ENCODE measurements at places on chromosomes 6 and 20. TPM values are rescaled to one million over a fixed set of nuclear protein-coding genes. Genes with fewer than 3 reads are reported as not detected.

Gene RPS6KA2
- polyA plus RNA-seq: 30.6 TPM

Gene MAS1L
- polyA plus RNA-seq: not detected

GRCh38 chr6:159430323-159430722 is 261.1 kb downstream of the FNDC1 start:
- DNase-seq: no peak

GRCh38 chr6:164085091-164086075 is 670.9 kb downstream of the QKI start:
- DNase-seq: no peak

- no peak for DNase-seq
These were observed 45.5 kb downstream of the EIF2S2 start for GRCh38 chr20:34066476-34067090.

DNA sequence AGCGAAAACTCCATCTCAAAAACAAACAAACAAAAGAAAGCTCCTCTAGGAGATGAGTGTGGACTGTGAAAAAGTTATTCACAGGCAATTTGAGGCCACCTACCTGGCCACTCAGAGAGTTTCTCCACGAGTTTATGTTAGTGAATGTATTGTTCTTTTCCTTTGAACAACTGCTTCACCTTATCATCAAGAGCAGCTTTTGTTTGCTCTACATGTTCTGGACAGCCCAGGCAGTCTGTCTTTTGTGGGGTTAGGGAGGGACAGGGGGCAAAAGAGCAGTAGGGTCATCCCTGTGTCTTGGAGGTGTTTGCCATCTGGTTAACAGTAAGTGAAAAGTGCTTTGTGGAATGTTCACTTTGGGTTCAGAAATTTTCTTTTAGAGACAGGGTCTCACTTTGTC is 8.0 kb downstream of the CASS4 start:
- DNase-seq: no peak

- no peak for DNase-seq
These were observed 611.0 kb upstream of the FLRT3 start for GRCh38 chr20:14948416-14948815.

DNA sequence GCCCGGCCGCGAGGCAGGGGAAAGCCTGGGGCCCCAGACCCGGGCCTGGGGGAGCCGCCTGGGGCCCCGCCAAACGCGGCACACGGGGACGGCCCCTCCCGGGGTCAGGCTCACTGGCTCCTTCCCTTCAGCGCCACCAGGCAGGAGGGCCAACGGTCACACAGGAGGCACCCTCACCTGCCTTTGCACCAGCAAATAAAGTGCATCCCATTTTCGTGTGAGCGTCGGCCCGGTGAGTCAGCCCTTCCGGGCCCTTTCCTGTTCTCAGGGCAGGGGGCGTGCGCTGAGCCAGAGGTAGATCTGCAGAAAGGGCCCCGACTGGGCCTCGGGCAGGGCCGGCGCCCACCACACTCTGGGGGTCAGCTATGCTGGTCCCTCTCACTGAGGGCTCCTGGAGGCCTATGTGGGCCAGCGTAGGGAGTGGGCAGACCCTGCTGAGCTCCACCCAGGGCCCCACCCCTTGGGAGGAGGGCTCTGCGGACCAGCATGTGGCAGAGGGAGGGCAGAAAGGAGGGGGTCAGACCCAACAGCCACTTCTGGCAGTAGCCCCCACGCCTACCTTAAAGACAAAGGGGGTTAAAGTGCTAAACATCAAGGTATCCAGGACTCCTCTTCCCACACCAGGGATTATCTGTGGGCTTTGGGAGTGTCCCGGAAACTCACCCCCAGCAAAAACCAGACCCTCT is 931 bp upstream of the UCKL1 start:
- DNase-seq: no peak

DNA sequence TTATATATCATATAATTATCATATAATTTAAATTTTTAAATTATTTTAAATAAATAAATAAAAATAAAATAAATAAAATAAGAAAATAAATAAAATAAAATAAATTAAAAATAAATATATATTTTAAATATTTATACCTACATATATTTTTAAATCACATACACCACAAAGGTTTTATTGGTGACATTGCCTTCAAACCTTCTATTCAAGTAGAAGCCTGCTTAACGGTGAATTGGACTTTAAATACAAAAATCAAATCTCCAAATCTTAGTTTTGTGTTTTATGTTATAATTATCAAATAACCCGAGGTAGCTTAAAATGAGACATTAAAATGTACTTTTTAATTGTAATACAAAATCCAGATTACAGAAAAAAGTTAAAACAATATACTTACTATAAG is 1137.8 kb downstream of the HACE1 start:
- DNase-seq: no peak

- no peak for DNase-seq
These were observed 380.0 kb upstream of the FLRT3 start for GRCh38 chr20:14717134-14717999.

- peak; percentile 77 for DNase-seq
These were observed 48.2 kb downstream of the MRPL14 start for GRCh38 chr6:44078827-44079671.

Measured in right renal pelvis (tissue), 4 donors.